ENCODE measurements at places on chromosomes 16 and 17.

- DNase-seq = no peak
These were observed 167.8 kb downstream of the IRF8 start for GRCh38 chr16:86066811-86067210.

DNA sequence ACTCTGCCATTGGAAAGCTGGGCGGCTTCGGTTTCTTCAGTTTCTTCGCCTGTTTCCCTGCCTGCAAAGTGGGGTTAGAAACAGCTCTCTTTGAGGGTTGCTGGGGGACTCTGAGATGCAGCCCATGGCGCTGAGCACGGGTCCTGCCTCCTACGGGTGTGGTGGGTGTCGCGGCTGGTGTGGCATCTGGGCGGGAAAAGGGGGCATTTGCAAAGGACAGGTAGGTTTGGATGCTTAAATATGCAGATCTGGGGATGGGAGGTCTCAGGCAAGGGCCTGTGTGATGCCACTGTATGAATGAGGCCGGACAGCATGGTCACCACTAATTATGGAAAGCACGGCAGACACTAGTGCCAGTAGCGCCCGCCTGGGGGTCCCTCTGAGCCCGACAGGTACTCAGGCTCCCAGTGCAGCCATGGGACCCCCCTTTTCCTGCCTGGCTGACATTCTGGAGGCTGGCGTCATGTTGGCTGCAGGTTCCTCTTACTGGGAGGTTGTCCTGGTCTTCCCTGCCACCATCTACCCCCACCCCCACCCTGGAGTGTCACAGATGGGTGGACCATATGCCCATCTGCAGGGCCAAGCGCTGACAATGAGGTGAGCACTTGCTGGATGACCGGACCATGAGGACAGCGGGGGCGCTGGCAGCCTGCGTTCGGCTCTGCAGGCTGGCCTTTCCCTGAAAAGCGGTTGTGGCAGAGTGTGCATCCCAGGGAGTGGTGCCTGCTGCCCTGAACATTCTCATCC, 237.7 kb downstream of the SEC14L1 start:
- no peak for DNase-seq

DNA sequence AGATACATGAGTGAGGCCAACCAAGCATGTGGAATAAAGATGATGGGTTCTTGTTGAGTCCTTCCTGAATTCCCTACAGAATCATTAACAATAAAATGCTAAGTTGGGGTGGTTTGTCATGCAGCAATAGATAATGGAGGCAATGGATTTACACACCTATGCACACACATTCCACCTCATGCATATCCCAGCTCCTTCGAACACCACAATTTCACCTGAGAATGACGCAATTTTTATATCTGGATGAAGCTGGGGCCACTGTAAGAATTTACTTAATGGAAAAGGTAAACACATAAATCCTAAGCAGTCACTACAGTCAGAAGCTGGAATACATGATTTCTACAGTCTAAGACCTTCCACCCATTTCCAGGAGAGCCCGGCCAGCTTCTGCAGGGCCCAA, 49.8 kb upstream of the ICAM2 start:
- DNase-seq = no peak

DNA sequence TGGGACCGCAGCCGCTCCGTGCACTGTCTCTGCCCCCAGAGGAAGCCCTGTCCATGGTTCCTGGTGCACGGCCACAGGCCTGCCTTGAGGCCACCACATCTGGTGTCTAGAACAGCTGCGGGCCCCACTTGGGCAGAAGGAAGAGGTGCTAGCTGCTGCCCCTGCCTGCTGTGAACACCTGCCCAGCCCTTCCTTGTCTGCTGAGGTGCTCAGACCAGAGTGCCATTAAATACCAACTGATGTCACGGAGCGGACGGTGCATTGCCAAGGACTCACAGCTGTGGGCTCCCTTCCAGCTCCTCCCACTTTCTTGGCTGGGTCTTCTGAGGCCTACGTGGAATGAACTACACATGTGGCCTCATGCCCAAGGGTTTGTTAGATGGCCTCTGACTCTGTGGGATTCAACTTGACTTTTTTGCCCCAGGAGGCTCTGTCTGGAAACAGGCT, 146.1 kb downstream of the RAB11FIP4 start:
- DNase-seq = no peak

DNA sequence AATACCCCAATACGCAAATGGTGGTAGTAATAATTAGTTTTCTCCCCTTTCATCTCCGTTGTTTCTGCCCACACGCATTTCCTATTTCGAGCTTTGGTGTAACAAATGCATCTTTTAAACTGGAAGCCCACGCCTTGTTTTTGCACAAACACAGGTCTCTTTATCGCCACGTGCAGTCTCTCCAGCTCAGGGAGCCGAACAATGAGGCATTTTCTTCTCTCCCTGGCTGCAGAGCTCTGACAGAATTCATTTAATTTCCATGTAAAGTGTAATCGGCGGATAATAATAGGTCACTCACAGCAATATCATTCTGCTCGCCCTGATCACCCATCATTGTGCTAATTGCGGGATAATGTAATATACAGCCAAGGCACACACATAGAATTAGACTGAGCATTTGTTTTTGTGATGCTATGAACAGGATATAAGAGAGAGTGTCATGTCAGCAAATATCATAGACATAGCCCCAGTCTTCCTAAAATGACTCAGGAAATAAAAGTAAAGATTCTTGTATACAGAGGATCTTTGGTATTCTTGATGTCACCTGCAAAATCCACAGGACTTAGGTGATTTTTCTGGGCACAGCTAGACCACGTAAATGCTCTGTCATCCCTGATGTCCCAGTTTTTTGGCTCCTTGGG, 452.6 kb upstream of the CDH11 start:
- DNase-seq = no peak

DNA sequence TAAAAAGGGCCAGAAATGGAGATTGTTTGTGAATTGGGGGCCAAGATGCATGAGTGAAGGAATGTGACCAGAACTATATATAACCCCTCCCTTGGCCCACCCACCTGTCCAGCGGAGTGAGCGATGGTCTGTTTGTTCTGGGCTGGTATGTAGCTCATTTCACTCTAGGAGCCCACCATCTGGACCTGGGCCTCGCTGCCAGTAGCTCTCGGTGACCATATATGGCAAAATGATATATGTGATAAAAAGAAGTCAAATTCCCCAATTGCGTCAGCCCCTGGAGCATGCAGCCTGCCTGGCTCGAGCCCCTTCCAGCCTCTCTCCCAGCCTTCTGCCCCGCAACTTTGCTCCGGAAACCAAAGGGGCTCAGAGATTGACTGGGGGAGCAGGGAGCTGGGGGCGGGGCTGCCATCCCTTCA, 47.3 kb downstream of the CCDC42 start:
- DNase-seq = no peak

DNA sequence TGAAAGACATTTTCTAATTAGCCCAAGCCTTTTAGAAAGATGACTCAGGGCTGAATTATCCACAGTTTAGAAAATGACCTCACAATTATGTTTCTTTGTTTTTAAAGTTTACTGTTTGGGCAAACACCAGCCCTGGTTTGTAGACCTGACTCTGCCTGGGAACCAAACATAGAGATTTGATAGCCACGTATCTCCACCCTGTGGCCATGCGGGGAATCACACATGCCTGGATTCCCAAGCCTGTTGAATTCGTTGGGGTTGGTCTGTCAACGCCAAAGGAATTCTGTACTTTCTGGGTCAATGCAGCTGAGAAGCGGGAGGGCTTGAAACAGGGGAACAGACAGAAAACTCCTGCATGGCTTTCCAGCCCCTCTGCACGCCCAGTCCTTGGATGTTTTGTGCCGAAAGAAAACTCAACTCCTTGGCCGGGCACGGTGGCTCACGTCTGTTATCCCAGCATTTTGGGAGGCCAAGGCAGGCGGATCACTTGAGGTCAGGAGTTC, 26.9 kb downstream of the CD300A start:
- DNase-seq = peak; percentile 91

- no peak for DNase-seq
These were observed 27.2 kb downstream of the HEATR9 start for GRCh38 chr17:35841505-35841904.

GRCh38 chr16:25109643-25110042, 1.9 kb upstream of the LCMT1 start:
- peak; percentile 84 for DNase-seq

All from inflammatory macrophage treated with lipopolysaccharide for 1 hour (primary cell).